Cardiac septum (tissue), 1 donor: ENCODE measurements at places on chromosomes 5 and 9.
A peak's percentile ranks its signal among the peaks of the same experiment; 100 is the strongest.

- no peak for DNase-seq
Observed at GRCh38 chr5:65213921-65214525, 267.7 kb downstream of the ADAMTS6 start.

- peak; percentile 78 for DNase-seq
Observed at GRCh38 chr9:88388886-88389605, 802 bp downstream of the SPIN1 start.

DNA sequence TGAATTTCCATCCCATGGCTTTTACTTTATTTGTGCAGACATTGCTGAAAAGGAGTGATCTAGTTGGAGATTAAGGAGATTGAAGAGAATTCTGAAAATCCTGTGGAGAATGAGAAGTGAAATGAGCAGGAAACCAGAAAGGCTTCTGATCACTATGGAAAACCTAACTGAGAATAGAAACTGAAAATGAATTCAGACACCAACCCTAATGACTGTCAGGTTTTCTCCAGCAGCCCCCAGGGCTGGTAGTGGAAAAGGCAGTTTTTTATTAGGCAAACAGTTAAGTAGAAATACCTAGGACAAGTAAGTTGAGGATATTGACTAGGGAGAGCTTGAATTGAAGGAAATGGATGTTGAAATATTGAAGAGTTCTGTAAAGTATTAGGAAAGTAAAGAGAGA is 14.7 kb upstream of the ARRDC3 start:
- DNase-seq, result no peak

DNA sequence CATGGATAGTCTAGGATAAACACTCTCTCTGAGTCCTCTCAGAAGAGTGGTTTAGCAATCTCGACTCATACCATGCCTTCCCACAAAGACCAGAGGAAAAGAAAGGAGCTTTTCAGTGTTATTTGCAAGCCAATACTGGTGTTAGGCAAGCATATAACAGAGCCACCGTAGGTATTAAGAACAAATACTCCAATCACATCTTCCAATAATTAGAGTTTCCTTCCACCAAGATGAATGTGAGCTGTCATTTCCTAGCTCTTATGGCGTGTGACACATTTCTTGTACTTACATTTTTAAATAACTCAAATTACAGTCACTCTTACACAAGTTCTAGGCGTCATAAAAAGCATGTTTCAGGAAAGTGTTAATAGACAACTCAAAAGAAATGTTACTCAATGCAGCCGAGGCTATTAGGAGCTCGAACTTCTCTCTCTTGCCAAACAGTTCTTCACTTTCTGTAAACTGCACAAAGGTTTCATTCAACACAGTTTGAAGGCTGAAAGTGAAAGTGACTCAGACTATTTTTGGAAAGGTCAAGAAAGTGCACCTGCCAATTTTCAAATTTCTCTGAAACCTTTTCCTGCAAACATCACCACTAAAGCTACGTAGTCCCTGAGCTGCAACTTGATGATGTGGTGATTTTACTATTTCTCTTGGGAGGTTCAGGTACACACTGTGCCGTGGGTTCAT is 153.8 kb downstream of the AUH start:
- no peak for DNase-seq

- no peak for DNase-seq
Observed at GRCh38 chr5:71631070-71631469, 43.9 kb downstream of the MCCC2 start.

DNA sequence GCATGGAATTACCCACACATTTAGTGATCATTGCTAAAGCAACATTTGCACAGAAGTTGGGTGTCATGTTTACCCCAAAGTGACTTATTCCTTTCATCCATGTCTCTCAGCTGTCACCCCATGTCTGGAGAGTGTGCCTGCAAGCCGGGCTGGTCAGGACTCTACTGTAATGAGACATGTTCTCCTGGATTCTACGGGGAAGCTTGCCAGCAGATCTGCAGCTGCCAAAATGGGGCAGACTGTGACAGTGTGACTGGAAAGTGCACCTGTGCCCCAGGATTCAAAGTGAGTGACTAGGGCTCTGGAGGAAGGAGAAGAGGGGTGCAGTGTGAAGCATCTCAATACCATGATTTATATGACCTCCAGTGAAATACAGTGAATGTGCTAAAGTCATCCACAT is 99.9 kb upstream of the PRRC1 start:
- DNase-seq, result no peak

- DNase-seq, result no peak
Observed at GRCh38 chr5:66830636-66831035, 234.4 kb downstream of the MAST4 start.

DNA sequence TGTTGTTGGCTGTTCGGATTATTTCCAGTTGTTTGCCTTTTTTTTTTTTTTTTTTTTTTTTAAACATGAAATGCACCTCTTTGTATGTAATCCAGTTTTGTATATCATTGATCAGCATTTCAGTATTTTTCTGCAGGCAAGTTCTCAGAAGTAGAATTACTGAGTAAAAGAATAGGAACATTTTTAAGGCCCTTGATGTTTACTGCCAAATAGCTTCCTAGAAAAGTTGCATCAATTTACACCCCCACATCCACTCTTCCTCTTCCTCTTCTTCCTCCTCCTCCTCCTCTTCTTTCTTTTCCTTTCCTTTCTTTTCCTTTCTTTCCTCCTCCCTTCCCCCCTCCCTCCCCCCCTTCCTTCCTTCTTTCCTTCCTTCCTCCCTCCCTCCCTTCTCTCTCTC is 69.4 kb upstream of the ENTREP1 start:
- no peak for DNase-seq
